ENCODE measurements at places on chromosomes 16 and 17.

DNA sequence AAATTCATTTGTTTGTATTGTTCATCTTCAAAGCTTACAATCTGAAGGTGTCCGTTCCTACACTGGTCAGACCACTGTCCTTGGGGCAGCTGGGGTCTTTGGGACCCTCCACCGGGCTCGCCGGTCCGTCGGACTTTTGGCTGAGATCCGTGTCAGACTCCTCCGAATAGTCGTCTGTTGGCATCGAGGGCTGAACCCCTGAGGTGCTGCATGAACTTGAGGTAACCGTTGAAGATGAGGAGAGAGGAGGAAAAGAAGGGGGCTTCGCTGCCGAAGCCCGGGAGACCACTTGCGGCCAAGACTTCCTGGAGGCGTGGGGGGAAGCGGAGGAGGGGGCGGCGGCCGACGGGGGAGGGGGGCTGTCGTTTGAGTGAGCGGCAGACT is 260.8 kb downstream of the ZFHX3 start:
- DNase-seq, result no peak

- no peak for DNase-seq
Measured at GRCh38 chr17:27567563-27567859, 63.5 kb upstream of the LGALS9 start.

DNA sequence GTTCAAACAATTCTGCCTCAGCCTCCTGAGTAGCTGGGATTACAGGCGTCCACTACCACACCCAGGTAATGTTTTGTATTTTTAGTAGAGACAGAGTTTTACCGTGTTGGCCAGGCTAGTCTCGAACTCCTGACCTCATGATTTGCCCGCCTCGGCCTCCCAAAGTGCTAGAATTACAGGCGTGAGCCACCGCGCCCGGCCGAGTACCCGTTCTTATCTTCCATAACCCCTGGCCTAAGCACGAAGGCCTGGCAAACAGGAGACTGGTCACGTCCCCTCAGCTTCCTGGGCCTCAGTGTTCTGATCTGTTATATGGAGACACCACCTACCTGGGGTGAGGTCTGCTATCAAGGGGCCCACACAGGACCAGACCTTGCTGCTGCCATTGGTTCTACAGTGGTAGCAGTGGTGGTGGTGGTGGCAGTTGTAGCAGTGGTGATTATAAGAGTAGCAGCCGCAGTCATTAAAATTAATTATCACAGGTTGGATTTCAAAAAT is 1.3 kb downstream of the SLC5A10 start:
- DNase-seq, result no peak

- no peak for DNase-seq
Measured at GRCh38 chr16:84949772-84950436, 61.4 kb downstream of the ZDHHC7 start.

DNA sequence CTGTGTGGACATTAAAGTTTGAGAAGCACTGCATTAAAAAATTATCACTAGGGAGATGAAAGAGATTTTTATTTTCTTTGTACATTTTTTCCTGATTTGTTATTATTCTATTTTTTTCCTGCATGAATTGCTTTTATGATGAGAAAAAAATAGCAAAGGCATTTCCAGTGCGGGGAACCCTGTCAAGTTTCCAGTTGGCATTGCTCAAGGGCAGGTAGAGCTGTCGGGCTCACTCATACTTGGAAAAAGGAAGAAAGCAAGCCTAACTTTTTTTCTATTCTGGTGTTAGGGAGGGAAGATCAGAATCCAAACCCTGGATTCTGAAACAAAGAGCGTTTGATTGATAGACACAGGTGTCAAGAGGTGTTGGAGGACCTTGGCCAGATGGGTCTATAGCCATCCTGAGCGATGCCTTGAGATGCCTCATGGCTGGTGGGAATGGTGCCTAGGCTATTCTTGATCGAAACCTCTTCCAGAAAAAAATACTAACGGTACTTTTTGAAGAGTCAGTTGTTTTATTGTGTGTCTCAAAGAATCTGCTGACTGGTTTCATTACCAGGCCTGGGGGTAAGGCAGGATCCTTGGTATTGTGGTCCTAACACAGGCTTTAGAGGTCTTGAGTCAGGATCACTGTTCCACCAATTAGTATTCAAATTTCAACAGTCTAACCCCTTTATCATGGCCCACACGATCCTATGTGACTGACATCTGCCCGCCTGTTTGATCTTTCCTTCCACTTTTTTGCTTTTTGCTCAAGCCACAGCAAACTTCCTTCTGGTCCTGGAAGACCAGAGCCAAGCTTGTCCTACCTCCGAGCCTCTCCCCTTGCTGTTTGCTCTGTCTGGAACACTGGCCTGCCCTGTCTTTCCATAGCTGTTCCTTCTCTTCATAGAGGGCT is 20.1 kb downstream of the SNX29 start:
- DNase-seq, result no peak

- no peak for DNase-seq
Measured at GRCh38 chr17:10992106-10992880, 154.4 kb upstream of the PIRT start.

DNA sequence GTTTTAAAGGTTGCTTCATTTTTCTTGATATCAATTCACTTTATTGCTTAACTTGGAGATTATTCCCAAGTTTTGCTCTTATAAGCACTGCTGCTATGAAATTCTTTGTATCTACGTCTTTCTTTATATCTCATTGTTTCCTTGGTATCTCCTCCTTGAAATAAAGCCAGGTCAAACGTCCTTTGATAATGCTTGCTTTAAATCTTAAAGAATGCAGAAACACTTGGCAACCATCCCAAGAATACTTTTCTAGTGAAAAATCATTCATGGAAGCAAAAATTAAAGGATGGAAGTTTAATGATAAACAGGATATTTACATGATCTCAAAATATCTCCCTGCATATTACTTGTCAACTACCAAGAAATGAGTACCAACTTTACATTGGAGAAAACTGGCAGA is 175.2 kb downstream of the CPPED1 start:
- DNase-seq, result no peak

DNA sequence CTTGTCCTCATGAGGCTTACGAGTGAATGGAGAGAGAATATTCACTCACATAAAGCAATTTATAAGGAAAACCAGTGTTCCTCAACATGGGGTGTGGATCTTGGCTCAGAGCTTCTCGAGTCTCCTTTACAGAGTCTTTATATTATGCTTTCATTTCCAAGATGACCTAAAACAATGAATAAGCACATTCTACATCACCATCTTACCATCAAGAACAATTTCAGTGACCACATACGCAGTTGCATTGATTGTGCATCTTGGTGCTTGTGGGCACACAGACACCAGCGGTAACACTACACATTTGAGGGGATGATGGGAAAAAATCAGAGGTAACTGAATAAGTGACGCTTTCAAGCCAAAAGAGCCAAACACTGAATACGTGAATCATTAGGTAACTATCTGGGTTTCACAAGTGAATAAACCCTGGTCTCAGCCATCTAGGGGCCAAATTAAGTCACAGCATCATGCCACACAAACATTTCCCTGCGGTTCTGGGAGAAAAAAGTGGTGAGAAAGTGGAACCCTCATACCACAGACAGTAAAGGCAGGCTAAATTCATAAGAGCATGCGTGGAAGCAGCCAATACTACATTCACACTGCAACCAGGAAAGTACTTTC is 9.4 kb downstream of the CWC25 start:
- DNase-seq, result no peak
